NCI-H748 treated with DMSO at 0.1 percent for 48 hours (cell line): ENCODE measurements at places on chromosomes 13 and 19.
A peak's percentile ranks its signal among the peaks of the same experiment; 100 is the strongest.

- DNase-seq = no peak
These were observed 545.2 kb downstream of the IRS2 start for GRCh38 chr13:109241160-109241559.

GRCh38 chr19:14673088-14673487 is 1.6 kb downstream of the ADGRE3 start:
- no peak for DNase-seq

- no peak for DNase-seq
These were observed 59.6 kb downstream of the MYO9B start for GRCh38 chr19:17135001-17135853.

GRCh38 chr19:42400404-42400803 is 10.3 kb upstream of the CNFN start:
- no peak for DNase-seq

GRCh38 chr13:68048802-68049359 is 818.7 kb upstream of the PCDH9 start:
- DNase-seq = no peak

- no peak for DNase-seq
These were observed 257.0 kb downstream of the LHFPL6 start for GRCh38 chr13:39345982-39346381.

GRCh38 chr13:39600766-39601165 is 2.2 kb downstream of the LHFPL6 start:
- no peak for DNase-seq

DNA sequence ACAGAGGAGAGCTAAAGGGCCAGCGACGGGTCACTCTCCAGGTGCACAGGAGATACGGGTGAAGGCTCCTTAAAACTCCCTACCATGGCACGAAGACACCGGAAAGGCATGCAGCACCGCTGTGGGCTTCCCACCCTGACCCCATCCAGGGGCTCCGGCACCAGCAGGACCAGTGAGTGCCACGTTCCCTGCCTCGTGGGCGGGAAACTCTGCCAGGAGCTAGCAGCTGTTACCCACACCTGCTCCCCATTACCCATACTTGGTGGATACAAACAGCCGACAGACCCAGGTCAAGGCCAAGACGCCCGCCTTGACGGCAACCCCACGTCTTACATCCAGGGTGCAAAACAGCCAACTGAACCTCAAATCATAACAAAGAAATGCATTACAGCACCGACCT is 56.7 kb downstream of the GNG7 start:
- no peak for DNase-seq

- DNase-seq = no peak
These were observed 56.2 kb upstream of the SOX1 start for GRCh38 chr13:112010714-112011113.

DNA sequence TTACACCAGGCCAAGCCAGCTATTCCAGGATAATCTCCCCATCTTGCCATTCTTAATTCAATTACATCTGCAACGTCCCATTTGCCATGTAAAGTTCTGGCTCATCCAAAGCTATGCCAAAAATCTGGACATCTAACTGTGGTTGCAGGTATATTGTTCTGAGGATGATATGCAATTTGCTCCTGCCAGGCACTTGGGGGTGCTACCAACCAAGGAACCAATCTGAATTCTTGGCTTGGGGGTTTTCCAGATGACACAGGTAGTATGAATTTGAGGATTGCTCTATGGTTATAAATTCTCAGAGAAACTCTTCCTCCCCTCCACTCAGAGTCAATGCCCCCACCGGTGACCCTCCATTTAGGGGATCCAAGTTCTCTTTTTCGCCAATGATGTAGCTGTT is 33.0 kb downstream of the CRYL1 start:
- no peak for DNase-seq

DNA sequence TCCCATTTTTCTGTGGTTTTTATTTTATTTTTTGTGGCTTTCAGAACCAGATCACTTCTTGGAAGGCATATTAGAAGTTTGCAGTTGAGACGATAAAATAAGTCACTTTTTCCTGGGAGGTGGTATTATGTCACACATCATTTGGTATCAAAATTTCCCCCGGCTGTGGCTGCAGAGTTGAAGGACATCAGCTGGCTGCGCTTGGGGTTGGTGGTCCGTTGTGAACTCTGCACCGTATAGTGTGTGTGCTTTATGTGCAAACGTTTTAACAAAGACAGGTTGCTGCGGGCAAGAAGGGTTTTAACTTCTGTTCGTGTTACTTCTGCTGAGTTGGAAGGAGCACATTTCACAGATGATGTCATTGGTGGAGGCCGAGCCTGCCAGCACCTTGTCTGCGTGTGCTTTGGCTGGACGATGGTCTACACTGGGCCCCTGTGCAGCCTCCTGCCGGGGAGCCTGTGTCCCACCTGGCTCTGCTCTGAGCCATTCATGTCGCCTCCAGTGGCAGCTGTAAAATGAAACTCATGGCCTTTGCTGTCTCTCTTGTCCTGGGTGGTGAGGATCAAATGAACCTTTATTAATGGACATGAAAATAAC is 9.6 kb downstream of the ATP11A start:
- no peak for DNase-seq

DNA sequence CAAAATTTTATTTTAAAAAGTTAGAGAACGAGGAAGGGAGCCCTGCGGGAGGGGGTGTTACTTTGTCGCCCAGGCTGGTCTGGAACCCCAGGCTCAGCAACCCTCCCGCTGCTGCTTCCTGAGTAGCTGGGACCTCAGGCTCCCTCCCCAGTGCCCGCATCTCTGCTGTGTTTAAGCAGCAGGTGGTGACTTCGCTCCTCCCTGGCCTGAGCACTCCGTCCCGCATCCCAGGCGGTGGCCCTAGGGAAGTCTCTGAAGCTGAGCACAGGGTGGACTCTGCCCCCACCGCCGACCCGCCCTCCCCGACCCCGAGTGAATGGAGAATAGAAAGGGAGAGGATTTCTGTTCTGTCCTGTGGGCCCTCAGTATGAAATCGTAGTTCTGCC is 30.5 kb downstream of the ZNF701 start:
- DNase-seq = no peak

GRCh38 chr13:51953347-51954195 is 57.7 kb downstream of the ATP7B start:
- DNase-seq = no peak

GRCh38 chr19:1247748-1248138 is 640 bp upstream of the MIDN start:
- DNase-seq = no peak

DNA sequence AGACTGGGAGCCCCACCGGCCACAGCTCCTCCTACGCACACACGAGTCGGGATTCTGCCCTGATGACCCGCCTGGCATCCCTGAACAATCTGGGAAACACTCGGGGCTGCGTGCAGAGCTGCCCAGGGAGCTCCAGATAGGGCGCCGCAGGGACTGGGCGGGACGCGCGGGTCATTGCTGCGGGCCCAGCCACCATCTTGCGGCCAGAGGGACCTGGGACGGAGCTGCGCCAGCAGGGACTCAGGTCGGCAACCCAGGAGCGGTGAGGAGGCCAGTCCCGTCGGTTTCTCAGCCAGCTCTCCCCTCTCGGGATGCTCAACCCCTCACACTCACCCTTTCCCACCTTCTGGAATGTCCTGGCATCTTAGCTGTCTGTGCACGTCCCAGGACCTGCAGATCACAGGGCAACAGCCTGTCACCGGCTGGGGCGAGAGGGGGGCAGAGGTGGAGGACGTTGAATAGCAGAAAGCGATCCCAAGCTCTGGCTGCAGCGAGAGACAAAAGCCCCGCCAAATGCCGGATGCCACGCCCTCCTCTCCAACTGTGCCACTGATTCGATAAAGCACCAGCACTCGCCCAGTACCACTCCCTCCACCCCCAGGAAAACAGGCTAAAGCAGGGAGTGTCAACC is 20.4 kb upstream of the ZNF91 start:
- peak; percentile 52 for DNase-seq

DNA sequence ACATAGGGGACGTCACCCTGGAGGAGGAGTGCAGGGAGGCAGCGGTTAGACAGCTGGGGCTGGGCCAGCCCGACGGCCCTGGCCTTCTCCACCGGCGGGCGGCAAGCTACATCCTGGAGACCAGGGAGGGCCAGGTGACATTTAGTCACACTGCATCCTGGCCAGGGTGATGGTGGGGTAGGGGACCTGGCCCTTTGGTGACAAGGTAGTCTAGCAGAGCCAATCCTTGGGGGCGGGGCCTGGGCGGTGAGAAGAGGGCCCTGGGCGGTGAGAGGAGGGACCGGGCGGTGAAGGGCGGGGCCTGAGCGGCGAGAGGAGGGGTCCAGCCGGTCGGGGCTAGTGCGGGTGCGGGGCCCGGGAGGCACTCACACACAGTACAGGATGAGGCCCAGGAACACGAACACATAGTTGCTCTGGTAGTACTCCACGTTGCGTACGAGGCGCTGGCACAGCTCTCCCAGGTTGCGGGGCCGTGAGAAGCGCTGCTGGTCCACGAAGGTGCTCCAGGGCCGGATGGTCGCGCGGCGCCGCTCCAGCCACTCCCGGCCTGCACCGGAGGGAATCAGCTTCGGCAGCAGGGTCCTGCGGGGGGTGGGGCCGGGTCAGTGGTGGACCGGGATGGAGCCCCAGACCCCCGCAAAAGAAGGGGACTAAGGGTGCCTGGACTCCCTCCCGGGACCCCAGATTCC is 610 bp downstream of the RABAC1 start:
- peak; percentile 80 for DNase-seq

- no peak for DNase-seq
These were observed 148.9 kb downstream of the GPC6 start for GRCh38 chr13:93375491-93375890.

- no peak for DNase-seq
These were observed 3.6 kb downstream of the UQCR11 start for GRCh38 chr19:1601613-1602064.

DNA sequence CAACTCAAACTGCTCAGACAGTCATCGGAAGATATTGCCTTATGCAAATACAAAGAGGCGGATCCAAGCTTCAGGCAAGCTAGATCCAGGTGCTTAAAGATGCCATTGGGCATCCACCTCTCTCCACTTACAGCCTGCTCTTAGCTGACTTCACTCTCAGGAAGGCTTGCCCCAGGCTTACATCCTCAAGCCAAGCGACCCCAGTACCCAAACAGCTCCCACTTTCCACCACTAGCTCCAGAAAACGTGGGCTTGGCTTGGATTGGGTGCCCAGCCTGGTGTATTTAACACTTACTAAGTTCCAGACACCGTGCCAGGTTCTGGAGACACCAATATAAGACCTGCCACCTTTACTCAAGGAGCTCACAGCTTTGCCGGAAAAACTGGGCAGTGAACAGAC is 142.1 kb upstream of the VSTM2B start:
- no peak for DNase-seq

DNA sequence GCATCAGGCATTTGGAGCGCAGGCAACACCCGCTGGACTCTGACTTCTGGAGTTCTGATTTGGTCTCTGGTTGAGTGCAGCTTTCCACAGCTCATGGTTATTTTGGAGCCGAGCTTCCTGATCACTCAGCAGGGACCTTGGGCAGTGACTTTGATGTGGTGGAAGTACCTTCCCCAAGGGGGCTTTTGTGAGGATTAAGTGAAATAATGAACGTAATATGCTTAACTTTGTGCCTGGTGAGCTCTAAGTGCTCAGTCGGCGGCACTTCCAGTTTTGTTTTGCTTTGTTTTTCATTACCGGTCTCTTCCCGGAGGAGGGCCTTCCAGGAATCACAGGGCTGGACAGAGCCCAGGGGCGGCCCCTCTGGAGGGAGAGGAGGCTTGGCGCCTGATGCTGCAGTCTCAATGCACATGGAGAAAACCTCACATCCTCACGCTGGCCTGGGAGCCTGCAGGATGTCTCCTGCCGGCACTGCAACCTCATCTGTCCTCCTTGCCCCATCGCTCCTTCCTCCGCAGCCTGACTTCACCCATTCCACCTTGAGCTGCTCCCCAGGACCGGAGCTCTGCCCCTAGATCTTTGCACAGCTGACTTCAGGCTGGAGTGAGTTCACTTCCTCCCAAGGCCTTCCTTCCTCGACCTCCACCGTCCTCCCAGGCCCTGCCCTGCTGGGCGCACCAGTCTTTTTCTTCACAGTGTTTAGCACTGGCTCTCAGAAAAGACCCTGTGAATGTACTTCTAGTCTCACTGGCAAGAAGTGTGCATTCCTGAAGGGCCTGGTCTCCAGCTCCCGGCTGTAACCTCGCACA is 1.5 kb downstream of the PLEKHF1 start:
- DNase-seq = no peak

DNA sequence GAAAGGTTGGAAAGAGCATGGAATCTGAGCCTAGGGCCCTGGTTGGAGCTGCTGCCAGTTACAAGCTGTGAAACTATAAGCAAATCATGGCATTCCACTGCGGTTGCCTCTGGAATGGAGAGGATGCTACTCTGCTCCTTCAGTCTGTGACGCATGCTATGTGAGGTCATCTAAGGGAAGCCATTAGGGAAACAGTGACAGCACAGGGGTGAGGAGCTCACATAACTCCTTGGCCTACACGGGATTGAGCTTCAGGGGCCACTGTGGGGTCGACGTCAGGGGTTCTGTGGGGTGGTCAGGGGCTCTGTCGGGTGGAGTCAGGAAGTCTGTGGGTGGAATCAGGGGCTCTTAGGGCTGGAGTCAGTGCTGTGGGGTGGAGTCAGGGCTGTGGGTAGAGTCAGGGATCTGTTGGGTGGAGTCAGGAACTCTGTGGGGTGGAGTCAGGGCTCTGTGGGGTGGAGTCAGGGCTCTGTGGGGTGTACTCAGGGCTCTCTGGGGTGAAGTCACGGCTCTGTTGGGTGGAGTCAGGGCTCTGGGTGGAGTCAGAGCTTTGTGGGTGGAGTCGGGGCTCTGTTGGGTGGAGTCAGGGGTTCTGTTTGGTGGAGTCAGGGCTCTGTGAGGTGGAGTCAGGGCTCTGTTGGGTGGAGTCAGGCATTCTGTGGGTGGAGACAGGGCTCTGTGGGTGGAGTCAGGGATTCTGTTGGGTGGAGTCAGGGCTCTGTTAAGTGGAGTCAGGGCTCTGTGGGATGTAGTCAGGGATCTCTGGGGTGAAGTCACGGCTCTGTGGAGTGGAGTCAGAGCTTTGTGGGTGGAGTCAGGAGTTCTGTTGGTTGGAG is 35.8 kb upstream of the MEDAG start:
- no peak for DNase-seq

GRCh38 chr13:66483712-66484111 is 746.4 kb downstream of the PCDH9 start:
- DNase-seq = no peak

DNA sequence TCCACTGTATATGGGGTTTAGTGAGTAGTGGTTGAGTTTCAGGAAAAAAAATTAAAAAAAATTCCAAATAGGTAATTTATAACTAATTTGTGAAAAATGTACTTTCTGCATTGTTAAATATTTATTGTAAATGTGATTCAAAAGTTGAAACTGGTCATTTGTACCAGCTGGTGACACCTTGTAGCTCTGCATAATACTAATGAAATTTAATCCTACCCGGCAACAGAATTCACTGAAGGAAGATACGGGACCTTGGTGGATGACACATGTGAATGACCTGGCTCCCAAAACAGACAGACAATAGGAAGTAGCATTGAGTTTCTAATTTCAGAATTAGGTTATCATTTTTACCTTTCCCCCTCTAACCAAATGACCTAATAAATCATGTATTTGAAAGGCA is 73.8 kb downstream of the SLITRK6 start:
- peak; percentile 60 for DNase-seq
